ENCODE measurements at places on chromosomes 2 and 18.

DNA sequence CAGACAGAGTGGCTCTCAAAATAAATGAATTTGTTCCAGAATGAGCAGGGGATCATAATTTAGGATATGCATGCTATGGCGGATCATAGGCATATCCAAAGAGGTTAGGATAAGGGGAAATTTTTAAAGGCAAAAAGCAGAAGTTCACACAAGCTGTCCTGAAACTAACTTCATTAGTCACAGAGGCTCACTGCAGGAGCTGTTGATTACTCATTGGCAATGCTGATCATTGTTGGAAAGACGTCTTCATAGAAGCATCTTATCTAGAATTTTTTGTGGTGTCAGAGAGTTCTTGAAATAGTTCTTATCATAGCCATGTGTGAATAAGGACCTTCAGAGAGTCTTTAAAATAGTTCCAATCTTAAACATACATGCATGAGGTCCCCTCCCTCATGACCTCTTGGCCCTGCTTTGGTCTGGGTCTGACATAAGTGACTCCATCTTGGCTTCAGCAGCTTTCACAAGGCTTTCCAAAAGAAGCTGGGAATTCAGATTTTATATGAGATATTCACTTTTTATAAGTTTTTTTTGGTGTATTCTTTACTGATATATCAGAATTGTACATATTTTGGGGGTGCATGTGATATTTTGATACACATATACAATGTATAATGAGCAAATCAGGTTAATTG, 7.5 kb upstream of the CCDC195 start:
- no peak for DNase-seq

- DNase-seq = no peak
Observed at GRCh38 chr2:9756692-9757250, 86.5 kb upstream of the TAF1B start.

GRCh38 chr2:207459990-207460757, 69.6 kb upstream of the CREB1 start:
- no peak for DNase-seq

GRCh38 chr2:14804902-14805301, 172.4 kb downstream of the LRATD1 start:
- no peak for DNase-seq

DNA sequence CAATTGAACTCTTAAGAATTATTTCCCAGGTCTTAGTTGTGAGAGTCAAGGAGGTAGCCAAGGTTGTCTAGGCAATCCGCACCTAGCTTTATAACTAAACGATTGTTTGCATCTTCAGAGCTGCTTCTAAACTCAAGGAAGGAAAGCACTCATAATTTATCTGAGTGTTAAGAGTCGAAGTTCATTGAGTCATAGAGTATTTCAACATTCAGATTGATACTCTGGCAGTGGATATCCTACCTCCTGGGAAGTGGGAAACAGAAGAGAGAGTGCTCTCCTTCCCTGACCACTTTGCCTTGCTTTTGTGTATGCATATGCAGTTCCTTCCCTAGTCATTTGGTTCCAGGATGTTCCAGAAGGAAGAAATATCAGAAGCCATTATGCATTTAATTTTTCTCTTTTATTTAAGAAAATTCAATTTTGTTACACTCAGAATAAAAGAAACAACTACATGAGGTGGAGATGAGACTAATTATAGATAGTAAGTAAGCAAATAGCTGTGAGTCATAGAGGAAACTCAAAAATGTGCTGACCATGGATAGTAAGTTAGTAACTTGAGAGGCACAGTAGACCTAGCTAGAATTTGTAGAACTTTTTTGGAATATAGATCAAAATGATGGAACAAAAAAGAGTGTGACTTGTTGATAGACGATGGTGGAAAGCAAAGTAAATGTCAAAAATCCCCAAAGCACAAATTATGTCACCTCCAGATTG, 35.4 kb upstream of the FSHR start:
- no peak for DNase-seq

DNA sequence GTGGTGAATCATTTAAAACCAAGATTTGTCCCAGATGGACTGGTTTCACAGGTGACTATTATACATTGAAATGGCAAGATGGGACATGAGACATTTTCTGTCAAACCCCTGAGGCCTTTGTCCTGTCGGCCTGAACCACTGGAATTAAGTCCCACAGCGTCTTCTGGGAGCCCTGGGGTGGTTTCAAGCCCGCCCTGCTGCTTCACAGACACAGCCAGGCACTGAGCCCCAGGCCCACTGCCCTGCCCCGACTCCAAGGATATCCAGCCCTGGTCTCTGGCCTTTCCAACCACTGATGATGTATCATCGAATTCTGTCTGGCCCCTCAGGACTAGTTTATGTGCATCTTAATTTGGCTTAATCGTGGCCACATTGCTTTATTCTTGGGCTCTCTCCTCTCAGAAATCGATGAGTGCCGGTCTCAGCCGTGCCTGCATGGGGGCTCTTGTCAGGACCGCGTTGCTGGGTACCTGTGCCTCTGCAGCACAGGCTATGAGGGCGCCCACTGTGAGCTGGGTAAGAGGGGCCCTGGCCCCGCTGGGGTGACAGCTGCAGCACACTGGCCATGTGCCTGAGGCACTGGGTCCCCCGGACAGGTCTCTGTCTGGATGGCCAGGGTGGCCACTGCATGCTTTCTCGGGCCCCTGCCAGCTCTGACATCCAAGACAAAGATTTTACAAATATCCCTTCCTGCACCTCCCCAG, 39.5 kb downstream of the MTERF4 start:
- no peak for DNase-seq

GRCh38 chr2:85163675-85164074, 30.5 kb downstream of the TCF7L1 start:
- DNase-seq = no peak

GRCh38 chr2:19247186-19247585, 111.2 kb downstream of the OSR1 start:
- DNase-seq = no peak

GRCh38 chr2:40213619-40214018, 238.3 kb downstream of the SLC8A1 start:
- no peak for DNase-seq

- DNase-seq = no peak
Observed at GRCh38 chr2:20050104-20050645, 1.3 kb downstream of the LAPTM4A start.

- DNase-seq = no peak
Observed at GRCh38 chr2:237475704-237476141, 11.3 kb upstream of the MLPH start.

DNA sequence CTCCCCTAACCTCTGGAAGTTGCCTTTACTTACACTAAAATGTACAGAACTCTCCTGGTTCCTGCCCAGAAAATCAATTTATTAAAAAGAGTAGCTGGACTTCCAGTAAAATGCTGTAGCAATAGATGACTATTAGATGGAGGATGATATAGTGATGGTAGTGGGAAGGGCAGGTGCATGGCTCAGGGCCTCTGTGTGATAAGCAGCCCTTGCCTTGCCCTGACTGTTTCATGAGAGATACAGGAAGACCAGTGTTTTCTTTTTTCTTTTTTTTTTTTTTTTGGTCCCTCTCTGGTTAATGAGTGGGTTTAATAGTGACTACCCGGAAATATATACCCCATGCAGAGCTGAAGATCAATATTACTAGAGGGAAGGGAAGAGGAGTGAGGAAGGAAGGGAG, 48.7 kb upstream of the NEDD4L start:
- no peak for DNase-seq

GRCh38 chr2:189407281-189408209, 33.7 kb upstream of the WDR75 start:
- DNase-seq = no peak

DNA sequence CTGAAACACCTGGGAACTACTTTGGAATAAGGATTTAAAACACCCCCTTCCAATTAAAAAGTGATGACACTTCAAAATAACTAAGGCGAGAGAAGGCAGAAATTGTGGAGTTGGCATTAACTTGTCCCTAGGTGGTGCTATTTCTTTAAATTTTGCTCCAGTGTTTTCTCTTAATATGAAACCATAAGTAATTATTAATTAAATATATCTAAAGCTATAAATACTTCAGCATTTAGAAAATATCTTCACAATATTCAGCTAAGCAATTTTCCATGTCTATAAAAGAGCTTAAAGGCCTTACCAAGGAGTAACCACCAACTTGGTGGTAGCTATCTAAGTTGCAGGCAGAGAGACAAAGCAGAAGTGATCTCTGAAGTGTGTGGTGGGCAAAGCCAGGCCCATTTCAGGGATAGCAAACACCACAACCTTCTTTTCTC, 186.8 kb upstream of the PGAP1 start:
- DNase-seq = no peak

GRCh38 chr18:63205791-63206252, 113.7 kb downstream of the BCL2 start:
- DNase-seq = no peak

DNA sequence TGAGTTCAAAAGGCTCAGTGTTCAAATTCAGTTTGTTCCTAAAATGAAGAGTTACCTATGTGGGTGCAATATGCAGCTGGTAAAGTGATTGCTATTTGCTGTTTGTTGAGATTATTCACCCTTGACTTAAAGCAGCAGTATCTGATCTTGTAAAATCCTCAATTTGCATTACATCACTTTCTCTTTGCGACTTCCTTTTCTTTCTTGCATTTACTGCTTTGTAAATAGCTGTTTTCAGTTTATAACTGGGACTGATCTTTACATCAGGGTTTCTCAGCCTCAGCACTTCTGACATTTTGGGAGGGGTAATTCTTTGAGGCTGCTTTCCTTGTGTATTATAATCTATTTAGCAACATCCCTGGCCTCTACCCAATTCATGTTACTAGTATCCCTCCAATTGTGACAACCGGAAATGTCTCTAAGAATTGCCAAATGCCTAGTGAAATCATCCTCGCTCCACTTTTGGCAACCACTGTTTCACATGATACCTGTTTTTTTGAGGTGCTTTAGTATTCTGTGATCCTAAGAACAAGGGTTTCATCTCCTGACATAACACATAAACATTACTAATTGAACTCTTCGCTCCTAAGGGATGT, 12.1 kb upstream of the ERCC3 start:
- no peak for DNase-seq

- no peak for DNase-seq
Observed at GRCh38 chr18:13520306-13520705, 206.1 kb downstream of the FAM210A start.

DNA sequence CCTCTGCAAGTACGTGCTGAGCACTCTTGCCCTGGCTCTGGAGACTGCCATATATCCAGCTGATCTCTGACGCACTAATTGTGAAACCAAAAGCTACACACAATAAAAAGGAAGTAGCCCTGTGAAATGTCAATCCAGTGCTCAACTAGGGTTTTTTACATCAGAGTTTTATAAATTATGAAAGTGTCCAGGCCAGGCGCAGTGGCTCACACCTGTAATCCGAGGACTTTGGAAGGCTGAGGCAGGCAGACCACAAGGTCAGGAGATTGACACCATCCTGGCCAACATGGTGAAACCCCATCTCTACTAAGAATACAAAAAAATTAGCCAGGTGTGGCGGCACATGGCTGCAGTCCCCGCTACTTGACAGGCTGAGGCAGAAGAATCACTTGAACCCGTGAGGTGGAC, 24.5 kb upstream of the PEX13 start:
- DNase-seq = no peak

- DNase-seq = no peak
Observed at GRCh38 chr2:121833358-121833723, 77.9 kb downstream of the TSN start.

GRCh38 chr2:156196031-156196430, 136.5 kb downstream of the NR4A2 start:
- DNase-seq = no peak

DNA sequence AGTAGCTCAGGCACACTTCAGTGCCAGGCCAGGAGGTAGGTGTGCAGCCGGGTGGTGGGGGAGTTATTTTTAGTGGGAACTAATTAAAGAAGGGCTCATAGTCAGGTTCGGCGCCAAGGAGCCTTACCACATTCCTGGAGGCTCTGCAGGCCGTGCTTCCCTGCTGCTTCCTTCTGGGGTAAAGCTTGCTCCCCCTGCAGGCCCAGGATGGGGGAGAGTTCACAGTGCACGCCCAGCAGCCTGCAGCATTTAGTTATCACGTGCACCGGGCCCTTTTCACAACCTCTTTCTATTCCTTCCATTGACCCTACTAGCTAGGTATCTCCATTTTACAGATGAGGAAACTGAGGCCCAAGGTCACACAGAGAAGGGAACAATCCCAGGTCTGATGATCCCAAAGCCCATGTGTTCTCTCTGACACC, 2.5 kb downstream of the KCNF1 start:
- DNase-seq = no peak

DNA sequence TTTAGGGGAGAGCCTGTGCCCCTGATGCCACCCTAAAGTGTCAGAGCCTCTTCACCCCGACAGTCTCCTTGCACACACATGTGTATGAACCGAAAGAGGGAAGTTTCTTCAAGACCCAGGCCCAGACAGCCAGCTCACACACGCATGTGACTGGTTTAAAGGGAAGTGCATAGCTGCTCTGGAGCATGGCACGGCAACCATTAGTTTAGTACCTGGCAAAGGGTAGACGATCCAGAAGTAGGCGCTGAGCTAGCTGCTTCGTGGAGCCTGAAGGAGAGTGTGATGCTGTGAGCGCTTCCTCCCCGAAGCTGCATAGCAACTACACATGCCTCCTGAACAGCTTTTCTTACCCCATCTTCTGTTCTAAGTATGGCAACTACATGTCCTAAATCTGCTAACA, 91.7 kb downstream of the ZCCHC2 start:
- DNase-seq = no peak

DNA sequence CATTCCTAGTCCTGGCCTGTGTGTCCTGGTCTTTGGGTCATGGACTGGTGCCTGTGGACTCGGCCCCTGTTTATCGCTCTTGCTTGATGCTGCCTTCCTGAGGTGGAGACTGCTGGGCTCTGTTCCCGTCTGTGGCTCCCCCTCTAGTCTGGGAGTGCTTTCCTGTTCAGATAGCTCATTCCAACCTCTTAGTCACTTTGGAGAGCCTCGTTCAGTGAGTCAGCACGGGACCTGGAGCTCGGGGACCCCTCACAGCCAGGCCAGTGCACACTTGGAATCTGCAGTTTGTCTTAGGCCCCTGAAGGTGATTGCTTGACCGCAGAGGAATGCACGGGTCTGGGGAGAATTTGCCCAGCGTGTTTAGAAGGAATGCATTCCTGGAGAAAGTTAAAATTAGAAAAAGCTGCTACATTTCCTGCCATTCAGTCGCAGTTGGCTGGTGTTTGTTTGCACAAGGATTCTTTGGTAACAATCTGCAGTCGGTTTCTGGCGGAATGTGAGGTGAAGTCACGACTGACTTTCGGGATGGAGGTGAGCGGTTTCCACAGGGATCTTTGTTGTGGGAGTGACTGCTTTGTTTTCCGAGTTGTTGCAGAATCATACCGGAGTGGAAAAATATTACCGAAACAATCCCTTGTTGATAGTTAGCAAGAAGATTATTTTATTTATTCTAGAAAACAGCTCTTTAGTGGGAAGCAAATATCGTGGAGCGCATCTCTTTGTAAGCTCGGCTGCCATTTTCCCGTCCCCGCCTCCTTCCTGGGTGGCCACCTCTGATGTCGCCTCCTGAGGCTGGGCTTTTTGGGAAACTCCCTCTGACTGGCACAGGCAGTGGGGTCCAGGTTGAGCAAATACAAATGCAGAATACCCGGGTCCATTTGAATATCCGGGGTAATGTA, 29.6 kb downstream of the SH3BP4 start:
- no peak for DNase-seq

- no peak for DNase-seq
Observed at GRCh38 chr2:143640826-143641225, 511.6 kb downstream of the ARHGAP15 start.

GRCh38 chr2:240155048-240155744, 14.7 kb upstream of the OTOS start:
- no peak for DNase-seq

GRCh38 chr2:99488539-99489062, 1.2 kb downstream of the REV1 start:
- DNase-seq = no peak

GRCh38 chr2:12227941-12228608, 481.6 kb downstream of the LPIN1 start:
- DNase-seq = no peak

Data from activated T-helper 1 cell treated with anti-CD3 and anti-CD28 coated beads, Interleukin-2, amount 50 U/mL, for 16 hours (primary cell).